Left colon (tissue), 2 donors: ENCODE measurements at places on chromosomes 16 and 17. TPM values are rescaled to one million over a fixed set of nuclear protein-coding genes. Genes with fewer than 3 reads are reported as not detected.

GRCh38 chr17:46199379-46199778 is 6.2 kb upstream of the KANSL1 start:
- no peak for DNase-seq

DNA sequence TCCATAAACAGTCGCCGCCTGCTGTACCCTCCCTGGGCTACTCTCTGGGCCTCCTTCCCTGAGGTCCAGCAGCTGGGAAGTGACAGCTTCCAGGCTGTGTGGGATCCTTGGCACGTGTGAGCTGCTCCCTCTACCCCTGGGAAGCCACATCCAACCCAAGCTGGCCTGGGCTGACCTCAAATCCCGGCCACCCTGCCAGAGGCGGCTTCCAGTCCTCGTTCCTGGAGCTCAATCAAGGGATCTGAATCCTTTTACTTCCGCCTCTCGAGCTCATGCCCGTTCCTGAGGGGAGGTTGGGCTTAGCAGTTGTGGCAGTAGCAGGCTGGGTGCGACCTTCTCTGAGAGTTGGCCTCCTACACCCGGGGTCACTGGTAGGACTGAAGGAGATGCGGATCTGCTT is 82.5 kb downstream of the NETO2 start:
- DNase-seq, result peak; percentile 18

C1QTNF1 gene
- 14.6 TPM for total RNA-seq

ST6GALNAC1 gene
- total RNA-seq, result 434 TPM

DNA sequence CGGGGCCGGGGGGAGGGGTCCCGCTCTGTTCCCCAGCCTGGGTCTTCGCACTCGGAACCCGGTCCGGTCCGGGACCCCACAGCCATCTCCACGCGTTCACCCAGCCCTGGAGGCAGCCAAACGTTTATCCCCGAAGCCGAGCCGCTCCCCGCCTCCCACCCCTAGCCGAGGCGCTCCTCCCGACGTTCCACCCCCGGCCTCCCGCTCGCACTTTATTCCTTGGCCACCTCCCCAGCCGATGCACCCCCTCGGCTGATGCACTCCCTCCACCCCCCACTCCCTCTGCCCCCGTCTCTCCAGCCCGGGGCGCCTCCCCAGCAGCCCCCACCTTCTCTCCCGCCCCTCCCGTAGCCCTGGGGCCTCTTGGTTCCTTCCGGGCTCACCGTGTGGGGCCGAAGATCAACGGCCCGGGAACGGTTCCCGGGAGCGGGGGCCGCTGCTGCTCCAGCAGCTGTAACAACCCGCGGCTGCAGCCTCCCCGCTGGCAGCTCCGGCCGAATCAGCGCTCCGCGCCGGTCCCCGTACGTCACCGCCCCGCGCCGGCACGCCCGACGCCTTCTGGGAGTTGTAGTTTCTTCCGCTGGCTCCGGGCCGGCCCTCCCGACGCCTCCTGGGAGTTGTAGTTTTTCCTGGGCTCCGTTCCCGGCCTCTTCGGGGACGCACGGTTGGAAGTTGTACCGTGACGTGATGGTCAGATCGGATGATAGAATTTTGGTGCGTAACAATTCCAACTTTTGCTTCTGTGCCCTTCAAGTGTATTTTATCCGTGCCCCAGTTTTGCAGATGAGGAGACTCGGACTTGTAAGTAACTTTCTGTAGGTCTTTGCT is at the start of the genes LRRC3C and ORMDL3:
Gene LRRC3C (plus strand): TSS at position 632 of the 828 bp plus-strand sequence. CDS start 13,792 bp downstream, outside the sequence.
Gene ORMDL3 (minus strand): TSS at position 501 of the 828 bp plus-strand sequence. CDS start 3,398 bp downstream, outside the sequence.
- DNase-seq, result peak; percentile 94
